ENCODE measurements at places on chromosomes 5 and 9.
A peak's percentile ranks its signal among the peaks of the same experiment; 100 is the strongest.

DNA sequence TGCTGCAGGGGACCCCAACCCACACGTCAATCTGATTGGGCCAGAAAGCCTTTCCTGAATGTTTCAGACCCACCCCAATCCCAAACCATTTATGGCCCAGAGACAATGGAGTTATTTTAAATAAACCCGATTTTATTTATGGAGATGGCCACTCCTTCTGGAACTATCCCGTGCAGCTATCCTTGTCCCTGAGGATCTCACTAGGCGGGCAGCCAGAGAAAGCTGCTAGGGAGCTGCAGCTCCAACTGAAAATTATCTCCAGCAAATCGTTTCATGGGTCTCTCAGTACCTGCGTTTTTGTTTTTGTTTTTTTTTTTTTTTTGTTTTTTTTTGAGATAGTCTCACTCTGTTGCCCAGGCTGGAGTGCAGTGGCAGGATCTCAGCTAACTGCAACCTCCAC, 23.0 kb downstream of the C1QTNF2 start:
- DNase-seq, result no peak

- DNase-seq, result no peak
These were observed 630.5 kb downstream of the ACTL7B start for GRCh38 chr9:108225149-108225800.

DNA sequence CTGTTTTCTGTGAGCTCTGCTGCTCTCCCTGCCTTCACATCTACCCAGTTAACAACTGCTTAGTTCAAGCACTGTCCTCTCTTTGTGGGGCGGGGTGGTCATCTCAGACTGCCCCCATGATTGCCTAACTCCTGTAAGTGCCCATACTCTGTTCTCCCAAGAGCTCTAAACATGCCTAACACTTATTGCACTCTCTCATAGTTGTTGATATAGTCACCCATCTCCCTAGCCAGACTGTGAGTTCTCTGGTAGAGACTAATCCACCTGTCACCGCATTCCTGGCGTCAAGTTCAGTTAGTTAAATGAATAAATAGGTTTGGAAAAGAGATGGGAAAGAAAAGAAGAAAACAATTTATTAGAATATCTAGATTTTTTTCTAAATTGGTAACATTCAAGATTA, 18.3 kb upstream of the MUSK start:
- DNase-seq, result no peak

GRCh38 chr9:73412874-73413273, 261.2 kb downstream of the ANXA1 start:
- no peak for DNase-seq

DNA sequence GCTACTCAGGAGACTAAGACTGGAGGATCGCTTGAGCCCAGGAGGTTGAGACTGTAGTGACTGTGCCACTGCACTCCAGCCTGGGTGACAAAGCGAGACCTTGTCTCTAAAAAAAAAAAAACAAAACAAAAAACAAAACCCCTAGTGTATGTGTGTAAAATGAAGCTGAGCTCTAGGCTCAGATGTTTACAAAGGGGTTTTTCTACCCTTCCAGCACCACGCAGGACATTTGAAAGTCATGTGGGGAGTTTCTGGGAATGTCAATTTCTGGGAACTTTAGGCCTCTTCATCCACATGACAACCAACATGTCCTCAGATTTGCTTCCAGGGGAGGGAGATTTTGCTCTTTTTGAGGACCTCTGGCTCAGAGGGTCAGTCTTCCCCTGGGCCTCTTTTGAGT, 42.4 kb upstream of the AIF1L start:
- no peak for DNase-seq

- no peak for DNase-seq
These were observed 4.0 kb downstream of the MAPK9 start for GRCh38 chr5:180287868-180288267.

DNA sequence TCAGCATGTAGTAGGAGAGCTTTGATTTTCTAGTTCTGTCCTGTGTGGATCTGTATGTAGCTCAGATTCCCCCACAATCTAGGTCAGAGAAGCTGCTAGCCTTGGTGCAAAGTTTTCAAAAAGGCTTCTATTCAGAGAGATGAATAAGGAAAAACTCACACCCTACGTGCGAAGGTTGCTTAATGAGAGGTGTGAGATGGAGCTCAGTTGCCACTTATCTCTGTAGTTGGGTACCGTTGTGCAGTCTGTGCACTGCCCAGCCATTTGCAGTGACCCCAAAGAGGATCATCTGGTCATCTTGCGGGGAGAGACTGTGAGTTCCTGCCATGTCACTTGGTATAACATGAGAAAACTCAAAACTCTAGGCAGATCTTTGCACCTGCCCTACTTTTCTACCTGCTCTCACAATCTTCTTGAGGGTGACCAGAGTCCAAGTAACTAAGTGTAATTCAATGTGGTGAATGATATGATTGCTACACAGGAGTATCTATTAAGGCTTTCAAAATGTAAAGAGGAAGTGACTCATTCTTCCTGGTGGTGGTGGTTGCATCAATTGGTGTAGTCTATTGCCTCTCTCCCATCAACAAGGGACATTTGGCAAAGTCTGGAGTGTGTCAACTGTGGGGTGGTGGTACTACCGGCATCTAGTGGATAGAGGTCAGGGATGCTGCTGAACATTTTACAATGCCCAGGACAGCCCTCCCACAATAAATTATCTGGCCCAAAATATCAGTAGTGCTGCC, 65.2 kb downstream of the TMC1 start:
- no peak for DNase-seq

DNA sequence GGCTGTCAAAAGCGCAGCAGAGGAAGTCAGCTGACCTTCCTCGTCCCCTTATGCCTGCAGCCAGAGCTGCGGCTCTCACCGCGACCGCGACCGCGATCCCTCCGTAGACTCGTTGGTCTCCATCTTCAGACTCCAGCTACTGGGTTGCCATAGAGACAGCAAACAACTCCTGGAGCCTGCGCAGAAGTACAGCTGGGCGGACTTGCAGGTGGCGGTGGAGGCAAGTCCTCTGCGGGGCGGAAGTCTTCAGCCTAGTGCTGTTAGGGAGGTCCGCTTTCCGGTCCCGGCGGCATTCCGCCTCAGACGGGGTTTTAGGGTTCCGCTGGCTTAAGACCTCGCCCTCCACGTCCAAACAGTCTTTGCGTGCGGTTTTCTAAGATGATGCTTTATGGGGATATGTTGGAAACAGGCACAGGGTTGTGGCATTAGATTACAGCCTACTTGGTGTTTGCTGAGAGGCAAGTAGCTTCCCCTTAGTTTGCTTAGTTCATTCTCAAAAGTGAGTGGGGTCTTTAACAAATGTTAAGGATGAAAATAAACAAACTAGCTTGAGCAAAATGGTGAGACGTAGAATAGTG, at the start of gene SPAG8:
TSS of gene SPAG8 (minus strand) at position 238 of the 578 bp plus-strand sequence. CDS start at position 123, 115 bp downstream.
- peak; percentile 90 for DNase-seq

DNA sequence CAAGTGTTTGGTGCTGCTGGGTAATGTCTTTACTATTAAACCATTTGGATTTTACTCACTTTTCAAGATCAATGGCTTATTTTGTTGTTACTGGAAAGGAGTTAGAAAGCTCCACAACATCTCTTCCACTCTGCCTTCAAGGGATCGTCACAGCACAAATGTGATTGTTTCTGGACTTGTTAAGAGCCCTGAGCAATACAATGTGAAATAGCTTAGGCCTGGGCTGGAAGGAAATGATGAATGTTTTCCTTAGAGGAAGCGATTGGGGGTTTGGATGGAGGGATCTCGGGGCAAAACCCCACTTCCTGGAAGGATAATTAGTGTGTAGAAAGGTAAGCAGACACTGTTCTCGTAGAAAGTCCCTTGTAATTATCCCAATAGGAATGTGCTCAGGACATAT, 59.3 kb upstream of the MYO10 start:
- DNase-seq, result no peak

GRCh38 chr9:8738945-8739344, 939.4 kb upstream of the DMAC1 start:
- DNase-seq, result no peak

- DNase-seq, result no peak
These were observed at the start of gene CARD6 for GRCh38 chr5:40841068-40841805. Gene CARD6 (plus strand): TSS chr5:40841367. CDS start chr5:40841383, 16 bp downstream.

DNA sequence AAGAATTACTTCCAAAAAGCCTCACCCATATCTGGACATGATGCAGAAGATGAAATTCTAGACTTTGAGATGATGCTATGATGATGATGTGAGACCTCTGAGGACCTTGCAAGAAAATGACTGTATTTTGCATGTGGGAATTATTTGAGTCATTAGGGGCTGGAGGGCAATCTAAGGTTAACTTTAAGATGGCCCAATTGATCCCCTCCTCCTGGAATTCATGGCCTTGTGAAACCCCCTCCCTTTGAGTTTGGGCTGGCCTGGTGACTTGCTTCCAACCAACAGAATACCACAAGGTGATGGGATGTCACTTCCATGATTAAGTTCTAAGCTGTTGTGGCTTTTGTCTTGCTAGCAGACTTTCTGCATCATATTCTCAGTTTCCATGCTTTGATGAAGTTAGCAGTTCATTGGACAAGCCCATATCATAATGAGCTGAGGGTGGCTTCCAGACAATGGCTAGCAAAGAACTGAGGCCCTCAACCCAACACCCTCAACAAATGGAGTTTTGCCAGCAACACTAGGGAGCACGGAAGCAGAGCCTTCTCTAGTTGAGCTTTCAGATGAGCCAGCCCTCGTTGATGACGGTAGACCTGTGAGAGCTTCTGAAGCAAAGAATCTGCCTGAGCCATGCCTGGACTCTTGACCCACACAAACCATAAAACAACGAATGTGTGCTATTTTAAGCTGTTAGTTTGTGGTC, 7.4 kb upstream of the AMACR start:
- no peak for DNase-seq

- no peak for DNase-seq
These were observed 43.3 kb upstream of the ZNF622 start for GRCh38 chr5:16508730-16509531.

- no peak for DNase-seq
These were observed 70.4 kb downstream of the ARHGEF37 start for GRCh38 chr5:149651686-149652085.
